WTC11 (cell line): ENCODE measurements at places on chromosomes 6 and 20. TPM values are rescaled to one million over a fixed set of nuclear protein-coding genes. Genes with fewer than 3 reads are reported as not detected.

DNA sequence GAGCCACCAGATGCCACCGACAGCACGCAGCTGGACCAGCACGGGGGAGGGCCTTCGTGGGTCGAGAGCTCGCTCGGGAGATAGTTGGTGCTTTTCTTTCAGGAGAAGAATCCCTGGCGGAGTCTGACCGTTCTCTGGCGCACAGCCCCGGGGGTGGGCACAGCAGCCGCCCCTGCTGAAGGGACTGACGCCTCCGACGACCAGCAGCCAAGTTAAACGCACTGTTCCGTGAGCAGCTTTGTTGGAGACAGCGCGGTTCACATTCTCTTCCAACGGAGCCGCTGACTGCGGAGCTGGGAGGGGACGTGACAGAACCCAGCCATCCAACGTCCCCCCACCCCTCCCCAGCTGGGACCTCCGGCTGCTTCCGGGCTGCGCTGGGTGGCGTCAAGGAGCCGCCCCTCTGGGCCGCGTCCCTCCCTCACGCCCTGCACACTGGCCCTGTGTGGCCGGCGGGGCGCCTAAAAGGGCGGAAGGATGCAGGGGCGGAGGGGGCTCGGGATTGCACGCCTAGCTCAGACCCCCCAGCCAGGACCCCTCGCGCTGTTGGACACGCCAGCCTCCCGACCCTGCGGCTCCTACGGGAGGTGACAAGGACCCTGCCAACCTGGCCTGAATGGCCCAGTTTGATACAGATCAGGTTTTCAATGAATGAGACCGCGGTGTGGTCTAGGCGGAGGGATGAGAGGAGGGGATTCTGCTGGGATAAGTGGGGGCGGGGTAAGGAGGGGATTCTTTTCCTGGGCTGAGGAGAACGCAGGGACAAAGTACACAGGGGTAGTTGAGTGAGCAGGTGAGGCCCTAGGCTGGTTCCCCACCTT is 36.4 kb upstream of the KHDC1 start:
- DNase-seq: no peak

DNA sequence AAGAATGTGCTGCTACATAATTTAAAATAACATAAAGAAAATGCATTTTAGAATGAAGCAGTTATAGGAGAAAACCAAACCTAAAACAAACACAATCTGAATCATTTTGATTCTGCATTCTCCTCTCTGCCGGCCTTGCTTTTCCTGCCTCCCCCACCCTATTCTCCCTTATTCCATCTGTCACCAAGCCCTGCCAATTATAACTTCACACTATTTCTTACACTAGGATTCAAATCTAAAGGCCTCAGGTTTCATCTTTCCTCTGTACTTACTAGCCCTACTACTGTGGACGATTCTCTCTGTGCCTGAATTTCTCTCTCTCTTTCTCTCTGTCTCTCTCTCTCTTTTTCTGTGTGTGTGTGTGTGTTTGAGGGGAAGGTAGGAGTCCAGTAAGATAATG is 18.7 kb upstream of the PRIM2 start:
- DNase-seq: no peak

DNA sequence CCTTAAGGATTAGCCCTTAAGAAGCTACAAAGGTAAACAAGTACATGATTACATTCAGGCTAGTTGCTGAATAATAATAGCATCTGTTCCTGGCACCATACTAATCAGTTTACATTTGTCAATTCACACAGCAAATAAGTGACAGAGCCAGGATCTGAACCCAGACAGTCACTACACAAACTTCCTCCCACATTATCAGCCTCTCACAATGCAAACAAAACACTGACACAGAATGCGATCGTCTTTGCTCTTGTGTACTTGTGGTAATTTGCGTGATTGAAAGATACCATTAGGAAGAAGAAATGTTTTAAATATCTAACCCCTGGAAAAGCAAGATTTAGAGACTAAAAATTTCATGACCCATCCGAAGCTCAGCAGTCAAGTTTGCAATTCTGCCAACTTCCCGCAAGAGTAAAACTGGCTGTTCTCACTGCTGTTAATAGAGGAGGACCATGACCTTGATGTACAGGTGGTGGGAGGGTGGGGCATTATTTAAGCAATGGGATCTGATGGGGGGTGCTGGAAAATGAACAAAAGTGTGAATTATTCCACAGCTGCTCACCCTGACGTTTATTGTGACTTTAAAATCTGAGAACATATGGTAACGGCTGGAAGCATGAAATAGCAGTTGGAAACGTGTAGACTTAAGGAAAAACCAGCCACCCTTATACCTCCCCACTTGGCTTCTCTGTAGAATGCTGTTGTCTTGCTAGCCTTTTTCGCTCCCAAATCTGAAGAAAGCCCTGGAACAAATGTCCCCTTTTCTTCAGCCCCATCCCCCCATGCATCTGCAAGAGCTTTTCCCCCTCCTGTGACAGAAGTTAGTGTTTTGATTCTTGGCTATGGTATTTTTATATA is 95.3 kb upstream of the ARMC2 start:
- DNase-seq: no peak

- DNase-seq: no peak
These were observed 44.1 kb downstream of the BEND6 start for GRCh38 chr6:56999049-56999448.

DNA sequence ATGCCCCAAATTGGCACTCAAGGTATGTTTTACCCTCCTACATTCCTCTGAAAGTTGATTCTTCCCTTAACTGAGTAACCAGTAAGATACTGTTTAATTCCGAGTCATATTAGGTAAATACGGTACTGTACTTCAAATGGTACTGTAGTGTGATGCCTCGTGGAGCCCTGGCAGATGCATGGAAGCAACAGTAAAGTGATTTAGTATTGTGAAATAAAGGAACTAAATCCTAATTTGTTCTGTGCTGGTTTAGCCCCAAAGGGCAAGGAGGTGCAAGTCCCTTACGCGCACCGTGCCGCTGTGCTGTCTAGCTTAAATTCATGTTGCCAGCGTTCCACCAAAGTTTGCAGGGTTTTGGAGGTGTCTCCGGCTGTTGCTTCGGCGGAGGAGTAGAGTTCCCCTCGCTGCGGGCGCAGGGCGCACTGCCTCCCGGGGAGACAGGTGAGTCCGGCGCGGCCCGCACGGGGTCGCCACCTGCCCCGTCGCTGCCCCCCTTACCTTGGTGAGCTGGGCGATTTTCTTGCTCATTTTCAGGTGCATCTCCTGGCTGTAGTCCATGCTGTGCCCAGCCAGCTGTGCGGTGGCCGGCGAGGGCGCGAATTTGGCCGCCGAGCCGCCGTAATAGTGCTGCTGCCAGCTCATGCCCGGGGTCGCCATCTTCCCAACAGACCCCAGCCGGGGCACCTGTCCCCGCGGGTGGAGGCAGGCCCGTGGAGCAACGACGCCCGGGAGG is 655 bp downstream of the FAM184A start:
- peak; percentile 73 for DNase-seq

DNA sequence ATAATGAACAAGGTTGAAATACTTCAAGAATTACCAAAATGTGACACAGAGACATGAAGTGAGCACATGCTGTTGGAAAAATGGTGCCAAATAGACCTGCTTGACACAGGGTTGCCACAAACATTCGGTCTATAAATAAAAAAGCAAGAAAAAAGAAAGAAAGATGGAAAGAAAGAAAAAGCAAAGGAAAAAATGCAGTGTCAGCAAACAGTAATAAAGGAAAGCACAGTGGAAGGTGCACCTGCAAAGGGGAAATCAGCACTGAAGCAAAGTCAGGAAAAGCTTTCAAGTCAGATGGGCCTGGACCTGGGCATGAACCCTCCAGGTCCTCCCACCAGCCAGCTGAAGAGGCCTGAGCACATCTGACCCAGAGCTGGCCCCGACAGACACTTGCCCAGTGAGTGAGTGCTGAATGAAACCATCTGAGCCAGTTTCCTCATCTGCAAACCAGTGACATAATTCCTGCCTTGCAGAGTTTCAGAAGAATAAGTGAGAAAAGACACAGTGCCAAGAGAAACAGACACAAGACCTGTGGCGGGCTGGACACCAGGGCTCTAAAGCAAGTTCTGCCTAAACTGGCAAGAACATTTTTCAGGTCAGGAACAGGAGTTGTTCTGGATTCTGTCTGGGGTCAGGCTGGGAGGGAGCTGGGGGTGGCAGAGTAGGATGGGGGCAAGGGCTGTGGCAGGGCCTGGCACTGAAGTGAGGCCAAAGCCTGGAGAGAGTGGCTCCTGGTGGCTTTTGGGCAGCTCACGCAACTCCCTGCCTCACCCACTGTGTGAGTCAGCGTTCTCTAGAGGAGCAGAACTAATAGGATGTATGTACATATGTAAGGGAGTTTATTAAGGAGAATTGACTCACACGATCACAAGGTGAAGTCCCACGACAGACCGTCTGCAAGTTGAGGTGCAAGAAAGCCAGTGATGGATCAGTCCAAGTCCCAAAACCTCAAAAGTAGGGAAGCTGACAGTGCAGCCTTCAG is 23.9 kb upstream of the MICB start:
- no peak for DNase-seq

DNA sequence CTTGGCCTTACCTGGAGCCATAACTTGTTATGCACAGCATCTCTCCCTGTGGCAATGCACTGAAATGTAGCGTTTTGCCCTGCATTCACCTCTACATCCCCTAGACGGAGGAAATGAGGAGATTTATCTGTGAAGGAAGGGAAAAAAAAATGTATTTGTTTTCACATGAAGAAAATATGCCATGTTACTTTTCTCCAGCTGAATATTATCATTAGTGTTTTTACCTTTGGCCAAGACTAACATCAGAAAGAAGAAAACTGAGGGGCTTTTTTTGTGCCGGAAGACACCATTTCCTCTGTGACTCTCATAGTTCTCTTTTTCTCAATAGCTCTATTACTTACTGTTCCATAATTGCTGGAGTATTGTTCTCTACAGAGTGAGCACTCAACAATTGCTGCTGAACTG is 280.4 kb downstream of the PTPRK start:
- no peak for DNase-seq

- DNase-seq: no peak
These were observed 45.4 kb downstream of the ZBTB46 start for GRCh38 chr20:63785691-63786131.

DNA sequence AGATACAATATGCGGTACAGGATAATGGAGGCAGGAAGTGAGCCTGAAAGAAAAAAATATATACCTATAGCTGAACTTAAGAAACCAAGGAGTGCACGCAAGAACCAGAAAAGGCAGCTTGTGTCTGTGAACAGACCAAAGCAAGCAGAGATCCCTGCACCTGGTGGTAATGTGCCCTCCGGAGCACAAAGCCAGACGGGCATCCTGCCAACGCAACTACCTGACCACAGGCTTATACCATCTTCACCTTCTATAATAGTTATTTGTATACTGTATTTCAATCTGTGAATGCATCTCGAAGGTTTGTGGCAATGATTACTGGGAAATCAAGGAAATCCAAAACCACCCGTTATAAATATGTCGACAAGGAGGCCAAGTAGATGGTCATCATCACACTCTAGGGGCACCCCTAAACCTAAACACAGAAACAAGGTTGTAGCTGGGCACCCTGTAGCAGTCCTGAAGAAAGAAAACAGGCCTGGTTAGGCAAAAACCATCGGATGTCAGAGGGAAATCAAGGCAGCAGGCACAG is 801 bp downstream of the FBXL4 start:
- no peak for DNase-seq

- DNase-seq: peak; percentile 80
These were observed 1.9 kb upstream of the FUCA2 start for GRCh38 chr6:143513410-143513809.

DNA sequence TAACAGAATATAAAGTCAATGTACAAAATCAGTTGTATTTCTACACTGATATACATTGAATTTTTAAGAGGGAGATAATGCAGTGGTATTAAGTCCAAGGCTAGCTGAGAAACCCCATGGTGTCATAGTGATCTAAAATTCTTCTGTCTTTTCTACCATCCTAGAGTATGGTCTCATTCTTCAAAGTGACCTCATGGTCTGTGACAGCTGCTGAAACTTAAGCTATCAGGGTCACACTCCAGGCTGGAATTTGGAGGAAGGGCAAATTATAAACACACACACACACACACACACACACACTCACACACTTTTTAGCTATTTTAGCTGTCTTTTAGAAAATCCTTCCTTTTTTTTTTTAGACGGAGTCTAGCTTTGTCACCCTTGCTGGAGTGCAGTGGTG is 47.3 kb upstream of the DYNLRB1 start:
- DNase-seq: no peak

DNA sequence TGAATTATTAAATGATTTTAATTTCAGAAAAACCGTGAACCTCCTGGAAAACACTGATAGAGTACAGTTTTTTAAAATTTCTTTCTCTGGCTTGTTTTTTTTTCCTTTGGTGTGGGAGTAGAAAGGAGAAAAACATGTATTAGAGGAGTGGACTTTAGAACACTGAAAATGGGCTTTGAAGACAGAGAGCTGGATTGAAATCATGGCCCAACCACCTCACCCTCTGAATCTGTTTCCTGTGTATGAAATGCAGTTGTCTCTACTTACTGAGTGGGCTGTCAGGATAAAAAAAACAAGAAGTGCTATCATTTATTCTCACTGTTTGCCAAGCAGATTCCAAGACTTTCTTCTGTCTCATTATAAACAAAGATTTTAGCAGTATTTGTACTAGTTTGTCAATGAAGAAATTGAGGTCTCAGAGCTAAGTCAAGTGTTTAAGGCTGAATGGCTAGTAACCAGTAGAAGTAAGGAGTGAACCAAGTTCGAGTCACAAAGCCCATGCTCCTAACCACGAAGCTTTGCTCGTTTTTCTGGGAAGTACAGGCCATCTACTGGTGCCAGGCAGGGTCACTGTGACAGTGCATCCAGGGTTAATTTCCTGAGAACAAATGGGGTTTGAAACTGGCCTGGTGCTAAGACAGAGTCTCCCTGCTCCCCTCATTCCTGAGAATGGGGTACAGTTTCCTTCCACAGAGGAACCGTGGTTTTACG is 256.4 kb downstream of the TMEM242 start:
- DNase-seq: no peak

DNA sequence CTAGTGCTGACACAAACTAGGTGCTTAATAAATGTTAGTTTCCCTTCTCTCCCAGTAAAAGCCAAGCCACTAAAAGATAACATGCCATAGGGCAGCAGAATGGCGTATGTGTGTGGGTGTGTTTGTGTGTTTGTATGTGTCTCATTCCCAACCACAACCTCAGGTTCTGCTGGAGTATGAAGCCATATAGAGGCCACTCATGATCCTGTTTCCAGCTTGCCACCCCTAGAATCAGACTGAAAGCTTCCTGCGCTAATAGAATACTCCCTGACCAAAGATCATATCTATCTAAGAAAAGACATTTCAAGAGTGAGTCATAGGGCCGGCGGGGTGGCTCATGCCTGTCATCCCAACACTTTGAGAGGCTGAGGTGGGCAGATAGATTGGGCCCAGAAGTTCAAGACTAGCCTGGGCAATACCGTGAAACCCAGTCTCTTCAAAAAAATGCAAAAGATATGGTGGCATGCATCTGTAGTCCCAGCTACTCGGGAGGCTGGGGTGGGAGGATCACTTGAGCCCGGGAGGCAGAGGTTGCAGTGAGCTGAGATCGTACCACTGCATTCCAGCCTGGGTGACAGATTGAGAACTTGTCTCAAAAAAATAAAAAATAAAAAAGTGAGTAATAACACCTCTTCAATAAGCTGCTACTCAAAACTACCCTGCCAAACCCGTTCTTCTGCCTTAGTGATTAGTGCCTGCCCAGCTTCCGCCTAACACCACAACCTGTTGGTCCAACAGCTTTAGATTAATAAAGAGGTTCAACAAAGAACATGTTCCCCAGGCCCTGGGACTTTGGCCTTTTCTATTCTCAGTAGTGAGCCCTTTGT is 11.8 kb upstream of the SNRPC start:
- no peak for DNase-seq

The GPR6 gene
- 0.22 TPM in 1 of 3 replicates, not detected in the others for total RNA-seq

The VSX1 gene
- 0.23 TPM in 1 of 3 replicates, not detected in the others for total RNA-seq

The IDH3B gene
- total RNA-seq: 101 to 136 TPM (median 107 TPM) in 3 replicates

The HCRTR2 gene
- not detected in 3 replicates for total RNA-seq

The EPHA7 gene
- 7.4 to 9.6 TPM (median 7.9 TPM) in 3 replicates for total RNA-seq

The KIAA1755 gene
- 0.16 to 0.50 TPM (median 0.27 TPM) in 3 replicates for total RNA-seq

The SMOC2 gene
- 3.3 to 3.9 TPM (median 3.6 TPM) in 3 replicates for total RNA-seq

The AGER gene
- total RNA-seq: 17.7 to 20.0 TPM (median 18.1 TPM) in 3 replicates

The DDX43 gene
- 0.39 to 0.68 TPM (median 0.60 TPM) in 3 replicates for total RNA-seq
